ENCODE measurements at places on chromosomes 7 and 10.

DNA sequence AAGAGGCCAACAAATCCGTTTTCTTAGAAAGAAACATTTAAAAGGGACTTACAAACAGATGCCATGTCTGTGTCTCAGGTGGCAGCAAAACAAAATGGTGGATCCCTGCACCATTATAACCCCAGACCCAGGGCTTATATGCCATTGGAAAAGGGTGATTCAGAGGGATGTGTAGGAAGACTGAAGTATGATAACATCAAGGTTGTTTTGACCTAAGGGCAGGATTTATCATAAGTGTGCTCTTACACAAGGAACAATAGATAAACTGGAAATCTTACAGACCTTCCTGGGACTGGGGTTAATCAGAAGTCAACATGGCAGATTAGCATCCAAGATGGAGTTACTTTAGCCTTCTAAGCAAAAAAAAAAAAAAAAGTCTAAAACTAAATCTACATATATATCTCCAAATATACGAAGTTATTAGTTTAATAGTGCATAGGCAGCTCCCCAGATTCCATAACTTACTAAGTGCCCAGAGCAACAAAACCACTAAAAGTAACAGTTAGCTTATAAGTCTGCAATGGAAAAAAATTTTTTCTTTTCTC, 34.3 kb upstream of the WNT16 start:
- no peak for DNase-seq

DNA sequence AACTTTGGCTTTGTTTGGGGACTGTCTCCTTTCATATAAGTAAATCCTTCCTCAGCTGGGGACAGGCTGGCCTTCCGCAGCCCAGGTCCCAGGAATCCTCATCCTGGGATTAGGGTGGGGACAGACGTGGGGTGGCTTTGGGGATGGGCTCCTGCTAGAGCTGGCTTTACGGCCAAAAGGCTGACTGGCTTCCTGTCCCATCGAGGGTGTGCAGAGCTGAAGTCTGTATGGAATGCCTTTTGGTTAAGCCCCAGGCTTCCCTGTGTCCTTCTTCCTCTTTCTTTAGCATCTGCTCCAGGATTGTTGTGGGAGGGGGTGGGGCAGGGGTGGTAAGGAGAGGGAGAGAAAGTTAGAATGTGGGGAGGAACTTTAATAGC, 59.4 kb upstream of the AQP1 start:
- DNase-seq: no peak

DNA sequence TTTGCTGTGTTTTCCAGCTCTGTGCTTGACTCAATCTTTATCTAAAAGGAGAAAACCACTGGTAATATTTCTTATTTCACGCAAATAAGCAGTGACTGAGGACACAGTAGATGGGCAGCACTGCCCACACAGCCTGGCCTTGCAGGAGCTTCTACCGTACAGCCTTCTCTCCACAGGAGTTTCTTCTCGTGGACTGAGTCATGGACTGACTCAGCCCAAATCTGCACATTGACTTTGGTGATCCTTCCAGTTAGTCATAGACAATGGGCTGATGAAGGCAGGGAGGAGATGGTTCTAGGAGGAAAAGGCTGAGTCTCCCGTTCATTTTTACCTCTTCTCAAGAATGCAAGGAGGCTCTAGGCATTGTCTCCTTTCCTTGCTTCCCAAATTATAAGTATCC, 200.7 kb downstream of the RAPGEF5 start:
- DNase-seq: no peak

GRCh38 chr10:97427571-97428179, 1.7 kb downstream of the PGAM1 start:
- no peak for DNase-seq

DNA sequence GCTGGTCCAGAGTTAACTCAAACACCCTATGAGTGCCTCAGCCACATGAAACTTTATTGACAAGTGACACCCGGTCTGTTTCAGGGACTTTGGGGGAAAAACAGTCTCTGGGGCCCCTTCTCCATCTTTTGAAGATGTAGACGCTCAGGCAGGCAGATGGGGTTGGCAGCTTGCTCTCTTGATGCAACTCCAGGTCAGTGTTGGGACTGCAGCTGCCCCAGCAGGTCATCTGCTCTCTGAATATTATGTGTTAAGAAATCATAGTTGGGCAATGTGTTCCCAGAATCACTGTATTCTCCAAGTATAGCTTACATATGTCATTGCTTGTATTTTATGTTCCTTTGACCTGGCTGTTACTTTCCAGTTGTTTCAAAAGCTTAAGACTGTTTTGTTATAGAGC, 544.9 kb upstream of the MGMT start:
- no peak for DNase-seq

DNA sequence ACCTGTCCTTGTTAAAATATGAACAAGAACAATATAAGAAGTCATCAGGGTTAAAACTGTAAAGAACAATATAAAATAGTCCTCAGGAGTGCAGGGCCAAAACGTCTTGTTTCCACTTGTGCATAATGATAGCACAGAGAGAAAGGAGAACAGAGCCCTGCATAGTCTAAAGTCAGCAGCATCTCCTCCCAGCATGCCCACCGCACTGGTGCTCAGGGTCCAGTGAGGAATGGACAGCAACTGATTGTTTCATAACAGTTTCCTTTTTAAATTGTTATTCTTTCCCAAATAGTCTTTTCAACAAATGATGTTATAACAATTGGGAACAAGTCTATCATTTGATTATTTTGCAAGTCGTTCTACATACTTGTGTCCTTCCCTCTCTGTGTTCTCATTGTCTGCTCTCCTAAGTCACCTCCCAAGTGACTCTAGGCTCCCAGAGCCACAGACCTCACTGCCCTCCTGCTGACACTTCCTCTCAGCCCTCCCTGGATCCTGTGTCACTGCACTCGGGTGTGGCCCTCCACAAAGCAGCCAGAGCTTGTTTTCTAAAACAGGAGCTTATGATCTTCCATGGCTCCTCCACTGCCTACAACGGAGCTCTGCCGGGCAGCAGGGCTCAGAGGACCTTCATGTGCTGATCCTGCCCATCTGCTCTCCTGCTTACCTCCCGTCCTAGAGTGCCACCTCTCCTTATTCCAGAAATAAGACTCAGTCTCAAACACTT, 27.6 kb downstream of the COBL start:
- DNase-seq: no peak

- DNase-seq: no peak
These were observed 9.0 kb upstream of the CUZD1 start for GRCh38 chr10:122854648-122855047.

GRCh38 chr7:143456992-143457793, 13.9 kb downstream of the TAS2R60 start:
- no peak for DNase-seq

- DNase-seq: no peak
These were observed 281.0 kb upstream of the PTER start for GRCh38 chr10:16155834-16156233.

GRCh38 chr7:80249619-80250295, 115.1 kb downstream of the GNAI1 start:
- DNase-seq: no peak

DNA sequence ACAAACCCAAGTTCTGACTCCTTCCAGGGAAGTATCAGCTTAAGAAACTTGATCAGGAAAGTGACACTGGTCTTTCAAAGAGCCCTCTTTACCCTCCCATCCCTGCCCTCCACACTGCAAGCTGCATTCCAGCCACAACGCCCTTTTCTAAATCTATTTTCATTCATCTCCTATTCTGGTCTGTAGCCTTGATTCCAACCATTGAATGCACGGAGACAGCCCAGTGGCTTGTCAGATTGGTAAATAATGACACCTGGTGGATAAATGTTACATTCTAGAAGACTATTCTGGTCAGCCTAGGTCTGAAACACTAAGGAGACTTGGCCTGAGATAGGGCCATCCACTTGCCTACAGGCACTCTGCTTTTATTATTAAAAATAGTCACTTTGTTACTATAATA, 20.9 kb downstream of the MORN4 start:
- no peak for DNase-seq

Data from activated CD8-positive, alpha-beta memory T cell treated with anti-CD3 and anti-CD28 coated beads for 1 hour (primary cell).